ENCODE measurements at places on chromosomes 1 and 21. TPM values are rescaled to one million over a fixed set of nuclear protein-coding genes. Genes with fewer than 3 reads are reported as not detected.

Gene MYCL
- 109 TPM for total RNA-seq

Gene NUAK2
- 16.2 TPM for total RNA-seq

DNA sequence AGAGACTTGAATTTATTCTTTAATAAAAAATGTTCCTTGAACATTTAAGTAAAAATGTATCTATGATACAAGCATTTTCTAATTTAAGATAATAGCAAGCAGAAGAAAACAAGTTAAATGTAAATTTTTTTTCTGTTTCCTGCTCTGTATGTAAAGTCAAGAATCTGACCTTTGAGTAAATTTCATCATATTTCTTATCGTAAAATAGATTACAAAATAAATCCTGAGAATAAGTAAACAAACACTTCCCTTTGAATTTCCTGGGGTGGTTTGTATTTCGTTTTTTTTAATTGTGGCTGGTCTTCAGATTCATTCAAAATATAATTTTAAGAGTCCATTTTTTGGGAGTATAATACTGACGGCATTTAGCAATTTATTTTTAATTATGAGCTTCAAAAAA is 77.6 kb downstream of the POU2F1 start:
- H3K27me3 ChIP-seq: no peaks in the 10 kb centered on the region
- no peak overlapping the region for H3K4me3 ChIP-seq
- no peak for DNase-seq
- no peaks in the 10 kb centered on the region for H3K4me1 ChIP-seq

DNA sequence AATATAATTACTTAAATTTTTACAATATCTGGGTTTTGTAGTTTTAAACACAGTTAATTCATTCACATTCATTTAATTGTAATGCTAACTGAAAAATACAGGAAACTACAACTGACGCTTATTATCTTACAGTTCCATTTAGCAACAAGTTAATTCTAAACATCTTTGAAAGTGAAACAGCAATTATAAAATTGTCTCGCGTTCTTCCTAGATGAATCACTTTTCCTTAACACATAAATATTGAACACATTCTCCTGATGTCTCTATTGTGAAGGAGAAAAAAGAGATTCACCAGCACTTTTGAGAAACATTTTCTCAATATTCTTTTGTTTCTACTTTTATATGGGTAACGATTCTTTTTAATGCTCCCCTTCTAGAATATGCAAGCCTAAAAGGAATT is 6.4 kb downstream of the PTGFR start:
- H3K4me3 ChIP-seq: peak overlapping the region; percentile 10
- H3K27me3 ChIP-seq: no peaks in the 10 kb centered on the region
- H3K4me1 ChIP-seq: no peaks in the 10 kb centered on the region
- no peak overlapping the region for H3K27ac ChIP-seq
- no peaks in the 10 kb centered on the region for H3K36me3 ChIP-seq

DNA sequence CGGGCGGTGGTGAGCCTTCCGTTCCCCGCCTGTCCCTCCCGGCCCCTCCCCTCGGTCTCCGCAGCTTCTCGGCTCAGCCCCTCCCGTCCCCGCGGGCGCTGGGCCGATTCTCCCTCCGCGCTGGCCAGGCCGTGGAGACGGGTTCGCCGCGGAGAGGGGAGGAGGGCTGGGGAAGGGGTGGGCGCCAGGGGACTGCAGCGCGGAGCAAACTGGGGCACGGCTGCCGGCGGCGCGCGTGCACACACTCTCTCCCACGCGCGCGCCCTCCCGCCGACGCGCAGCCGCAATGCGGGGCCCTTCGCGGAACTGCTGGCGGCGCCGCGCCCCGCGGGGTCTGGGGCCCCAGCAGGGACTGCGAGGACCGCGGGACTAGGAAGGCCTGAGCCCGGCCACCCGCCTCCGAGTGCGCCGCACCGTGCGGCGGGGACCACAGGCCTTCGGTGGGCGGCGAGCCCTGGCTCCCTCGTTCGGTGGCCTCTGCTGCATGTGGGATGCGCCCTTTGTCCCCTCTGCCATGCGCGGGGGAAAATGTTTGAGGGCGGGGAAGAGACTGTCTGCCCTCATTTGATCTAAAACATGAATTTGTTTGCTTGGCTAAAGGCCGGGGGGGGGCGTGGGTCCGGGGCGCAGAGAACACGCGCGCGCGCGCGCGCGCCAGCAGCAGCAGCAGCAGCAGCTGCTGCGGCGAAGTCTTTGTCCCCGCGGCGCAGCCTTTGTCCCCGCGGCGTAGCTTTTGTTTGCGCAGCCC is 90.7 kb upstream of the VAMP3 start:
- H3K4me1 ChIP-seq: peaks cover 16% of the 10 kb centered on the region
- H3K27me3 ChIP-seq: no peaks in the 10 kb centered on the region
- H3K27ac ChIP-seq: peak overlapping the region; percentile 12

GRCh38 chr1:67464746-67465145 is 34.5 kb upstream of the SERBP1 start:
- H3K27me3 ChIP-seq: no peaks in the 10 kb centered on the region
- DNase-seq: no peak
- no peaks in the 10 kb centered on the region for H3K36me3 ChIP-seq
- no peak overlapping the region for H3K4me3 ChIP-seq
- H3K4me1 ChIP-seq: peaks cover 46% of the 10 kb centered on the region

DNA sequence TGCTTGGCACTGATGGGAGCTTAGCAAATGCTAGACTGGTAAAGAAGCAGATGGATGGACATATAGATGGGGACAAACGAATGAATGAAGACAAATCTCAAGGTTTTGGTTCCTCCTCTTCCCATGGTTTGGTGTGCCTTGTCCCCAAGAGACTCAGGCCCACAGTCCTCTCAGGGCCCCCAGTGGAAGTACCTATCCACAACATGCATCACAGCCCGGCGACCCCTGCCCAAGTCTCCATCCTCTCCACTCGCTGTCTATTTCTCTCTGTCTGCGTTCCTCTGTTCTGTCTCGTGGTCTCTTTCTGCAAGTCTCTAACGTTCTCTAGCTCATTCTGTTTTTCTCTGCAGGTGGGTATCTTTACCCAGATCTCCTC is 85.8 kb downstream of the GLIS1 start:
- no peaks in the 10 kb centered on the region for H3K36me3 ChIP-seq
- H3K4me1 ChIP-seq: peaks cover 10% of the 10 kb centered on the region
- H3K27me3 ChIP-seq: no peaks in the 10 kb centered on the region
- no peak overlapping the region for H3K4me3 ChIP-seq

Gene LCE2B
- total RNA-seq: 1,238 TPM

Gene LRIG2
- 30.4 TPM for total RNA-seq

Gene SMAP2
- total RNA-seq: 30.0 TPM

Gene SLAMF9
- total RNA-seq: not detected

Gene SH2D5
- total RNA-seq: 0.23 TPM

GRCh38 chr1:110394493-110394820 is 3.6 kb upstream of the SLC16A4 start:
- DNase-seq: no peak
- peaks cover 20% of the 10 kb centered on the region for H3K36me3 ChIP-seq
- no peaks in the 10 kb centered on the region for H3K27me3 ChIP-seq
- no peak overlapping the region for H3K27ac ChIP-seq

- no peaks in the 10 kb centered on the region for H3K27me3 ChIP-seq
- no peak overlapping the region for H3K27ac ChIP-seq
- no peaks in the 10 kb centered on the region for H3K4me1 ChIP-seq
- H3K36me3 ChIP-seq: no peaks in the 10 kb centered on the region
These were observed 54.7 kb upstream of the BEND5 start for GRCh38 chr1:48831120-48831978.

Gene TACSTD2
- total RNA-seq: 151 TPM

GRCh38 chr1:88321706-88322105 is 362.4 kb upstream of the PKN2 start:
- no peak overlapping the region for H3K27ac ChIP-seq
- no peaks in the 10 kb centered on the region for H3K27me3 ChIP-seq
- H3K36me3 ChIP-seq: no peaks in the 10 kb centered on the region
- no peaks in the 10 kb centered on the region for H3K4me1 ChIP-seq
- no peak overlapping the region for H3K4me3 ChIP-seq

- H3K27ac ChIP-seq: no peak overlapping the region
- no peaks in the 10 kb centered on the region for H3K4me1 ChIP-seq
- H3K27me3 ChIP-seq: no peaks in the 10 kb centered on the region
These were observed 83.6 kb upstream of the L1TD1 start for GRCh38 chr1:62111084-62111483.

DNA sequence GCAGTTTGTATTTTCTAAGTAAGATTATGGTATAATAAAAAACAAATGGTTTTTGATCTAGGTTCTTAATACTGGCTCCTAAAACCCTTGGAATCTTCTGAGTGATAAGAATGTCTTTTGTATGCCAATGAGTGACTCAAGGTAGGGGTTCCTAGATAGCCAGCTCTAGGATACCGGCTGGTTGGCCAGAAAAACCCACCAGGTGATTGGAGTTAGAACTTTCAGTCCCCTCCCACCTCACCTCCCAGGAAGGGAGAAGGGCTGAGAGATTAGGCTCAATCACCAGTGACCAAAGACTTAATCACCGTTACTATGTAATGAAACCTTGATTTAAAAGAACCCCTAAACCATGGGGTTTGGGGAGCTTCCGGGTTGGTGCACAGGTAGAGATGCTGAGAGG is 8.7 kb upstream of the BRDT start:
- H3K27ac ChIP-seq: no peak overlapping the region
- DNase-seq: no peak
- H3K27me3 ChIP-seq: no peaks in the 10 kb centered on the region
- H3K4me3 ChIP-seq: no peak overlapping the region
- H3K4me1 ChIP-seq: no peaks in the 10 kb centered on the region

GRCh38 chr1:57839067-57839466 is 415.2 kb upstream of the DAB1 start:
- no peak overlapping the region for H3K4me3 ChIP-seq
- no peaks in the 10 kb centered on the region for H3K27me3 ChIP-seq
- no peak for DNase-seq
- H3K4me1 ChIP-seq: no peaks in the 10 kb centered on the region

Gene CYP4Z1
- total RNA-seq: 0.52 TPM

- H3K27ac ChIP-seq: no peak overlapping the region
- H3K4me1 ChIP-seq: no peaks in the 10 kb centered on the region
- H3K27me3 ChIP-seq: no peaks in the 10 kb centered on the region
- H3K36me3 ChIP-seq: no peaks in the 10 kb centered on the region
- no peak for DNase-seq
These were observed 54.6 kb upstream of the BTG3 start for GRCh38 chr21:17667256-17667655.

Gene INAVA
- 115 TPM for total RNA-seq
